ENCODE measurements at places on chromosomes 3 and 15.

GRCh38 chr15:59501597-59501996, 63.6 kb downstream of the FAM81A start:
- no peak for DNase-seq

DNA sequence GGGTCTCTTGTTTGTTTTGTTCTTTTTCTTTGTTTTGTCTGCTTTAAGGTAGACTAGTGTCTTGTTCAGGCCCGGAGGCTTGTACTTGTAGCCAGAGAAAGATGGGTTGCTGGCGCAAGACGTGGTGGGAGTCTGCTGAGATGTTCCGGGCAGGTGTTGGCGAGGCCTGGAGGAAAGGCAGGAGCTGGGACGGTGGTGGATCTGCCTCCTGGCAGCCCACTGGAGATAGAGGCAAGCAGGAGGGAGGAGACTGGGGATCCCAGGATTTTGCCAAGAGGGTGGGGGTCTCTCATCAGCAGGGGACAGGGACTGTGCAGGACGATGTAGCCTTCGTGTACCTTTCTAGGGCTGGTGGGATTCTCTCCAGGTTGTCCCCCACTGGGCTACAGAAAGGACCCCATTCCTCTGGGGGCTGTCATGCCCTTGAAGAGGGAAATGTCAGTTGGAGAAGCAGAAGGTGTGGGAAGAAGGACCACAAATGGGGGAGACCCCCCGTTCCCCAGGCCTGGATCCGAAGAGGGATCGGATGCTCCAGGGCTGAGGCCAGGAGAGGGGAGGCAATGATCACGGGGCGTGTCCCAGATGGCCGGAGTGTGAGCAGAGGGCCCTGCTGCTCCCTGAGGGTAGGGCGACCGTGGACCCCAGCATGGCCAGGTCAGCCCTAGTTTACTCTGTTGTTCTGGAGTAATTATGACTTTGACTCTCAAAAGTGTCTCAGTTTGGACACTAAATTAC, 7.0 kb downstream of the CHAC1 start:
- DNase-seq = no peak

GRCh38 chr15:63892794-63893441, 59.2 kb upstream of the HERC1 start:
- peak; percentile 40 for DNase-seq

DNA sequence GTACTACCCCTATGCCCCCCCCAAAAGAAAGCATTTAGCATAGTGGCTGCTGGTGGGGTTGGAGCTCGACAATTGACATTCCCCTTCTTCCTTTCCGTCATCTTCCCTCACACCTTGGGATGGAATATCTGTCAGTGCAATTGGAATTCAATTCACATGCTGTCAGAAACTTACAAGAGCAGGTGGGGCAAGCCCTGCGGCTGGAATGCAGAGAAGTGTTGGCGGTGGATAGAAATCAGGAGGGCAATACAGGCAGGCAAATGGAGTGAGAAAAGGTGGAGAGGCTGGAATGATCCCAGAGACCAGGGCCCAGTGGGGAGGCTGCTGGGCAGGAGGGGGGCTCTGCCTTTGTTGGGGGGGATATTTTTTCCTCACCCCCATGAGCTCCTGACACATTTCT, 44.1 kb downstream of the FAM3D start:
- no peak for DNase-seq

DNA sequence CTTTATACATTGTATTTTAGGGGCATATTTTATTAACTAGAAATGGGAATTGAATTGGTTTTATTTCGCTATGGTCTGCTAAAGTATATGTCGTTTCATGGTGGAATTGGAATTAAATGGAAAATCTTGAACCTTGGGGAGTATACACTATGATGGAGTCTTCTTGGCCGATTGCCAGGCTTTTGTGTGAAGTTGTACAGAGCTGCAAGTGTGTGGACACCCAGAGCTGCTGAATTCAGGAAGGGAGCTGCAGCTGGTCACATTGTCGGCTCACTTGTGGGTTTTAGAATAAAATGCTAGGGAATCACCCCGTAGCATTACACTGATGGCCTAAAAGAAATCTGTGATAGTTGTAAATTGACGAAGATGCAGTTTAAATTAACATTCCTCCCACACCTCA, 35.1 kb downstream of the USP3 start:
- DNase-seq = no peak

GRCh38 chr3:190076601-190077394, 43.9 kb downstream of the P3H2 start:
- DNase-seq = no peak

- DNase-seq = no peak
Observed at GRCh38 chr3:41482134-41482533, 282.8 kb downstream of the CTNNB1 start.

- no peak for DNase-seq
Observed at GRCh38 chr15:53458736-53459135, 300.7 kb downstream of the WDR72 start.

- DNase-seq = no peak
Observed at GRCh38 chr15:78301326-78301725, 1.9 kb upstream of the SKIC8 start.

DNA sequence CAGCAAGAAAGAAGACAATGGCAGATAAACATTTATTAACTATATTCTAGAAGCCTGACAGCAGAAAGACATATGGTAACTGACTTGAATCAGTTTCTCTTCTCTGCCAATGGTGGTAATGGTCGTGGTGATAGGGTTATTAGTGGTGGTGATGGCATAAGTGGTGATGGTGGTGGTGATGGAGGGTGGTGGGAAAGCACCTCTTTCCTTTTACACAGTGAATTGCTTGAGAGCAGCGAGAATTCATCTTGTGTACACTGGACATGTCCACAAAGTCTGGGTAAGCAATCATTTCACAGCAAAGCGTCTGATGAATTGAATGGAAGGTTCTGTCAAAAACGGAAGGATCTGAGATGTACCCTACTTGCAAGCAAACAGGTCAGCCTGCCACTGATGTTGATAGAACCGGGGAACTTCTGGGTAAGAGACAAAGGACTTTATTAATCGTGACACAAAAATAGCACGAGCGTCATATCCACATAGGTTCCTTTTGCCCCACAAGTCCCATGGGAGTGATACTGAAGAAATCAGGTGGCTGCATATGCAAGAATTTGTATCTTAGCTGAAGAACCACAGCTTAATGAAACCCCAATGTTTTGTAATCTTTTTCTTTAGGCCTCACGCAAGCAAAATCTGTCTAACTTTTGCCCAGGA, 23.5 kb upstream of the TBC1D5 start:
- DNase-seq = no peak

GRCh38 chr3:134198414-134198813, 52.2 kb downstream of the RYK start:
- no peak for DNase-seq

- no peak for DNase-seq
Observed at GRCh38 chr3:49812916-49813496, 747 bp downstream of the UBA7 start.

GRCh38 chr3:103899328-103899727, 1464.5 kb downstream of the ZPLD1 start:
- no peak for DNase-seq

DNA sequence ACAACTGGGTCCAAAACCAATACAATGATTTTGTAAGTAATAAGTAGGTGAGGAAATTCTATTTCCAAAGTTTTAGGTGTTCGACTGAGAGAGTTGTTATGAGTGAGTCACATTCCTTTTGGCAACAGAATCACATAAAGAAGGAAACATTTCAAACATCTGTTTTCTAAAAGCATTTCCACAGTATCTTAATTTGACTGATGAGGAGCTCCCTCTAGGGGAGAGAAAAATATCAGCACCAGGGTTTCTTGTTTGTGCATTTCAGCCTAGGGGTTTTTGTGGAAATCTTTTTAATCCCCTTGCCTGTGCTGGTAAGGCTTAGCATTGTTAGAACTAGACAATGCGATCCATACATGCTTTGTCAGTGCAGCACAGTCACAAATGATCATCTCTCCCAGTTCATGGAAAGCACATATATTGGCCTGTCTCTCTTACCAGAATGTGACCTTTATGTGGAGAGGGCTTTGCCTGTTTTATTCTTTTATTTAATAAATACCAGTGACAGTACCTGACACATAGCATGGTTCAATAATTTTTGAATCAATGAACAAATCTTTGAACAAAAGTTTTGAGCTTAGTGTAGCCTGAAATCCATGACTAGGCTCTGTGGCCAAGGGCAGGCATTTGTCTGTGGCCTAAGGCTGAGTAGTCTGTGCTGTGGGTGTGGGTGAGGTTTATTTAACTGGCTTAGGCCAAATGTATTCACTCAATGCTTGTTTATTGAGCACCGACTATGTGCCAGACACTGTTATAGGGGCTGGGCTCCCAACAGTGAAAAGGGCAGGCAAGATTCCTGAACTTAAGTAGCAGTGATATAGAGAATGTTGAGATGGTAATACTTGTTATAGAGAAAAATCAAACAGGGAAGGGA, 21.1 kb upstream of the IQCF6 start:
- no peak for DNase-seq

GRCh38 chr3:138032567-138032966, 22.6 kb downstream of the CLDN18 start:
- no peak for DNase-seq

- DNase-seq = no peak
Observed at GRCh38 chr15:65101891-65102708, 12.9 kb downstream of the UBAP1L start.

- DNase-seq = no peak
Observed at GRCh38 chr3:119219069-119219468, 21.6 kb downstream of the B4GALT4 start.

DNA sequence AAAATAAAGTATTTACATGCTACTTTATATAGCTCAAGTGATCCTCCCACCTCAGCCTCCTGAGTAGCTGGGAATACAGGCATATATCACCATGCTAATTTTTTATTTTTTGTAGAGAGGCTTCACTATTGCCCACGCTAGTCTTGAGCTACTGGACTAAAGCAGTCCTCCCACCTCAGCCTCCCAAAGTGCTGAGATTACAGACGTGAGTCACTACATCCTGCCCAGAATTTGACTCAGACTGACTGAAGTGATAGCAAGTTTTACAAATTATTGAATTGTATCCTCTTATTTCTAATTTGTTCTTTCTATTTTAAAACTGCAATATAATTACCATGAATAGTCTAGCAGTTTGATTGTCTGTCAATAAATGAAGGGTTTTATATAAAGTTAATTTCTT, 210.3 kb upstream of the CGNL1 start:
- DNase-seq = no peak

DNA sequence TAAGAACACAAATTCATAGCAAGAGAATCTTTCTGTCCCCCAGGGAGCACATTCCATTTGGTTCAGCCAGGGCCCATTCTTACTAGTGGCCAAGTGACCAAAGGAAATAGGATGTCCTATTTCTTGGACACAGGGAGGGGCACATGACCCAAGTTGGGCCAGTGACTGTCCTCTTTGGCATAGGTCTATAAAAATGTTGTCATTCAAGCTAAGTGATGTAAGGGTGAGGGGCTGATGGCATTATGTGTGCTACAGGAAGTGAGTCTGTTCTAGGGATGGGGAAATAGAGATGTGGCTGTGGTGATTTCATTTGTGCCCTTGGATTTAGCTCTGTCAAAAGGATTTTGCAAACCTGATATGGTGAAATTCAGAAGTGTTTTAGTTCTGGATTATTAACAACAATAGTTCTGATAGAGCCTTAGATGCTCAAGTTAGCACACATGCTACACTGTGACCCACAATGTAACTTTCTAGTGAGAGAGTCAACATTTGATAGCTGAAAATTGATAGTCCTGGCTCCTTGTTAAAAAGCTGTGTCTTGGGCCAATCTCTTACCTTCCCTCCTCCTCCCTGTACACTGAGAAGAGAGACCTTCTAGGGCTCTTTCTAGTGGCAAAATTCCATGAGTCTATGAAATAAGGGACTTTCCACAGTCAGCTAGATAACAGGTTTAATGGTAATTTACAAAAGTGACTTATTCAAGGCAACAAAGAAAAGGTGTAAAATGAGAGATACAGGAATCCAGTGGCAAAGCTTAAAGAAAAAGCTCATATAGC, 117.2 kb downstream of the THRB start:
- no peak for DNase-seq

DNA sequence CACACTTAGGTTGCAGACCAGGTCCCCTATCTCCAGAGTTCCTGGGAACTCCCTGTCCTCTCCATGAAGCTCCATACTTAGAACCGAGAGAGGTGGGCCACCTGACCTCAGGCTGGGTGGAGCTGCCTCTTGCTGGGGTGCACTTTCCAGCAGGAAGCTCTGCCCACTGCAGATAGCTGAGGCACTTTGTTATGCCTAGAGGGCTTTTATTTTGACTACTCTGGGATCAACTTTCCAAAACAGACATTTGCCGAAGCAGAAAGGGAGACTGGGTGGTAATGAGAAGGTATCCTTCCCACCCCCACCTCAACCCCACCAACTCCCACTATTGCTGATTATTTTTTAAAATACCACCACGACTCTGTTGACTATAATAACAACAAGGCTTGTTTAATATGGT, 54.7 kb downstream of the CLDN11 start:
- DNase-seq = no peak

DNA sequence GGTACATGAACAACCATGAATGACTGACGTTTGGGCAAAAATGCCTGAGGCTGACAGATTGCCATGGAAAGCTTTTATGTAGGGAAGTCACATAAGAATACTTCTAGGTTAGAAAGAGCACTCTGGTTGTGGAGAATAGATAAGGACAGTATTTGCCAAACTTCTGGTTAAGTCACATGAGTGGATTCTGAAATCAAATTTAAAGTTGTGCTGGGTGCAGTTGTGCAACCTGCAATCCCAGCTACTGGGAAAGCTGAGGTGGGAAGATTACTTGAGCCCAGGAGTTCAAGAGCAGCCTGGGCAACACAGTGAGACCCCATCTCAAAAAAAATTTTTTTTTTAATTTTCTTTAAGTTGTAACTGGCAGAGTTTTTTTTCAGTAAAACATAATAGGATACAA, 7.2 kb upstream of the ZNF148 start:
- no peak for DNase-seq

- DNase-seq = no peak
Observed at GRCh38 chr3:166499636-166500035, 662.4 kb upstream of the BCHE start.

- DNase-seq = no peak
Observed at GRCh38 chr3:16568532-16568931, 36.7 kb downstream of the DAZL start.

GRCh38 chr3:117892431-117892841, 1142.2 kb downstream of the IGSF11 start:
- no peak for DNase-seq

DNA sequence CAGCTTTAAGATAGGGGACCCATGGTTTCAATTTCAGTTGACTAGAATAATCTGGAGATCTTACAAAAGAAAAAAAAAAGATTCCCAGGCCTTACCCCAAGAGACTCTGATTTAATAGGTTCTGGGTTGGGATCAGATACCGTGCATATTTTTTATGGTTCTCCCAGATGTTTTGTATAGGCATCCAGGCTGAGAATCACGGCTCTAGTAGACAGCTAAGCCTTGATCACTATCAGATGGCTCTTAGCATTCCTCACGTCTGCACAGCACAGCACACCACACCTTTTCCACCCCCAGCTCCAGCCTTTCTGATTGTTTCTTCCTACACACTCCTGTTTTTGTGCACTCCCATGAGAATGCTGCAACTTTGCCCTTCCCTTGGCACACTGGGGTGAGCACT, 40.8 kb downstream of the TMEM45A start:
- DNase-seq = no peak

GRCh38 chr3:98328933-98329332, 24.7 kb upstream of the OR5K4 start:
- no peak for DNase-seq
